ENCODE measurements at places on chromosomes 3 and 15.
A peak's percentile ranks its signal among the peaks of the same experiment; 100 is the strongest.

DNA sequence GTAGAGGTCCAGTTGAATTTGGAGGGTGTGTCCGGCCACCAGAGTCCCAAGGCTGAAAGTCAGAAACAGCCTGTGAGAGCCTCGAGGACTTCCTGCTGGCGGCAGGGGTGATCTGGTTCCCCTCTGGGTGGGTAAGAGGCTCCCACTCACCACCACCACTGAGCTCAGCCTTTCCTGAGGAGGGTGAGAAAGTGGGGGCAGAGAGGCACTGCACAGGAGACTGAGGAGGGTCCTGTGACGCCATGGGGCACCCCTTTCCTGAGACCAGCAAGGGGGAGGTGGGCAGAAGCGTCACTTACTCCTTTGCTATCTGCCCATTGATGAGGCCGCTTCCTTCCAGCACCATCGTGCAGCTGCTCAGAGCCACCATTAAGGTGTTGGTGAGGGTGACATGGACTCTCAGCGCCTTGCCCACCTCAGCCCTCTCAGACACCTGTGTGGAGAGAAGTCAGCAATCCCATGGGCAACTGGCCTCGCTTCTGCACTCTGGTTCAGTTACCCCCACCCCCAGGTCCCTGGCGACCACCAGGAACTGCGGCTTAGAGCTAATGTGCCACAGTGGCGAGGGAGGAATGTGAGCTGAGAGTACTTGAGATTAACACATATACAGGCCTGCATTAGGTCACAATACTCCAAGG, 10.0 kb upstream of the TGM5 start:
- no peak for DNase-seq

DNA sequence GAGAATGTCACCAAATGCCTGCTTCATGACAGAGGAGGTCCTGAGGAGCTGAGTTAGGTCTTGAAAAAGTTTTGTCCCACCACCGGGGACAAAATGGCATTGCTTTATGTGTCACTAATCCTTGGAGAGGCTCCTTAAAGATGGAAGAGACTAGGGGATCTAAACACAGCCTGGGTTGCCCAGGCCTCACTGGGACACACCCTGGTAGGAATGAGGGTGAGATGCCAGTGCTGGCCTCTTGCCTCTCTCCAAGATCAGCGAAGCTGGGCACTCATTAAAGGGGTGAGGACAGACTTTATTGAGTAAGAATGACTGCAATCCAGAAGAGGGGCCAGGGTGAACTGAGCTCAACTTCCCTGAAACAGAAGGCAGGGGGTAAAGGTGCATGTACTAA, 58.5 kb upstream of the KLF13 start:
- no peak for DNase-seq

GRCh38 chr3:86865506-86865905, 125.4 kb downstream of the VGLL3 start:
- peak; percentile 9 for DNase-seq

GRCh38 chr3:71778353-71778752, 6.6 kb downstream of the PROK2 start:
- DNase-seq, result no peak

DNA sequence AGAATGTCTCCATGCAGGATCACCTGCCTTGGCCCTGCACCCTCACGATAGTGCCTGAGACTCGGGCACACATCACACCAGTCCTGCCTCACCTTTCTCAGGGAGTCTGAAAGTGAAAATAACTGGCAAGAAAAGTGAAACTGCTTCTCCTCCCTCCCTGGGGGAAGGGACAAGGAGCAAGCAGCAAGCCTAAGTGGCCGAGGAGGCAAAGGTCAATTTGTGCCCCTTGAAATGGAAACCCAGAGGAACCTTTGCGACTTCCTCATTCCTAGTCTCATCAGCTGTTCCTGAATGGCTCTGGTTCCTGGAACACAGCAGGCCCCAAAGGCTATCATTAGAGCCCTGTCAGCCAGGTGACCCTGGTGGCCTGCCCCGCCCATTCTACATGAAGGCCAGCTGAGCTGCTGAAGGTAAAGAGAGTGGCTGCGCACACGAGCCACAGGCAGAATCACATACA, 28.0 kb upstream of the SLCO2A1 start:
- DNase-seq, result no peak

GRCh38 chr3:102265720-102266119, 169.1 kb upstream of the ZPLD1 start:
- no peak for DNase-seq

DNA sequence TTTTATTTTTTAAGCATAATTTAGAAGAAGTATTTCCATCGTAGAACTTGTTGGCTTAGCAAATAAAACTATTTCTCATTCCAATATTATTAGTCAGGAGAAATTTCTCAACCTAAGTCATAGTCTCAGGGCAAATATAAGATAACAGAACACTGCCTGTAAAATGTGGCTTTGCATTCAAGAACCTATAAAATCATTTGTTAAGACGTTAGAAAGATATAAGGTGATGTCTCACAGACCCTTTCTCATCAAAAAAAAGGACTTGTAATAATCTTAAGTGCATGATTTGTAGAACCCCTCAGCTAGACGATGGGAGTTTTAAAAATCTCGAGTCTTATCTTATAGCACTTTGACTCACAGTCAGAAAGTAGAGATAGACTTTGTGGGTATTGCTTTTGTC, 314.7 kb upstream of the CFAP20DC start:
- peak; percentile 7 for DNase-seq

DNA sequence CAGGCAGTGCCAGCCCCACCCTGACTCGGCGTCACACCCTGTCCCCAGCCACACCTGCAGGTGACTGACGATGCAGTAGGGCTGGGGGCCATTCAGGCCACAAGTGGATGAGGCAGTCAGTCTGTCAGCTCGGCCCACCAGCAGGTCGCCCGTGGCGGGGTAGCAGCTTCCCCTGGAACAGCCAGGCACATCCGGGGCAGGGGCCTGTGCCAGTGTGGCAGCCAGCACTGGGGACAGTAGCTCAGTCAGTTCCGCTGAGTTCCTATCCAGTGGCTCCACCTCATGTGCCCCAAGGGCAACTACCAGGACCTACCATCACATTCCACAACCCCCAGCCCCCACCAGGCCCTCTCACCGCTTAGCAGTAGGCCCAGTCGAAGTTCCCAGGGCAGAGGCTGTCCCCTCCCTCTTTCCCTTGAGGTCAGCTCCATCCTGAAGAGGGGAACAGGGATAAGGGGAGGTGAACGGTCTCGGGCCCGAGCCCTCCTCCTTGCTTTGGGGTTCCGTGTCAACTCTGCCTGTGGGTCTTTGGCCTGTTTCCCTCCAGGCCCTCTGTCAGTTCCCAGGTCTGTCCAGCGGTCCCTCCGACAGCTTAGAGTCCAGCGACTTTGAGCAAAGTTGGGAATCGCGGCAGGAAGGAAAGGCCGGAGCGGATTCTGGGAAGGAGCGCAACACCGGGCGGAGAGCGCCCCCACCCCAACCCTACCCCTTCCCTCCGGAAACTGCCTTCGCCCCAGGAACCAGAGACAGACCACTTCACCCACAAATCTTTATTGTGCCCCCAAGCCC, at the start of gene LAMB2:
TSS of gene LAMB2 (minus strand) at position 614 of the 789 bp plus-strand sequence. CDS start at position 431, 183 bp downstream.
- DNase-seq, result peak; percentile 31

DNA sequence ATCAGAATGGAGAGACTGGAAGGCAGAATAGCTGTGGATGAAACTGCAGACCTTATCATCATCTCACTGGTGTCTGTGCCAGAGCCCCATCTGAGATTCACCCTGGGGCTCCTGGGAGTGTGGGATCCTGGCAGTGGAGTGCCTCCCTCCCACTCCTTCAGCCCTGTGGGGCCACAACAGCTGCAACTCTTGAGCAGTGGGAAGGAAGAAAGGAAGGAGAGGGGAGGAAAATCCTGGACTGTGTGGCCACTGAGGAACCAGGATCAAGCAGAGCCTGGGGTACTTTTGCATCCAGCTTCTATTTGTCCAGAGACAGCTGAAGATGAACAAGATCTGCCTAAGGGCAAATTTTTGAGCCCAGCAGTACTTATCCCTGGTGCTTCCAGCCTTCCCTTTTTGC, 13.1 kb upstream of the ALDH1A2 start:
- no peak for DNase-seq

GRCh38 chr3:68136411-68136810, 482.0 kb upstream of the SUCLG2 start:
- no peak for DNase-seq

GRCh38 chr3:67302489-67302888, 304.4 kb downstream of the KBTBD8 start:
- DNase-seq, result no peak

DNA sequence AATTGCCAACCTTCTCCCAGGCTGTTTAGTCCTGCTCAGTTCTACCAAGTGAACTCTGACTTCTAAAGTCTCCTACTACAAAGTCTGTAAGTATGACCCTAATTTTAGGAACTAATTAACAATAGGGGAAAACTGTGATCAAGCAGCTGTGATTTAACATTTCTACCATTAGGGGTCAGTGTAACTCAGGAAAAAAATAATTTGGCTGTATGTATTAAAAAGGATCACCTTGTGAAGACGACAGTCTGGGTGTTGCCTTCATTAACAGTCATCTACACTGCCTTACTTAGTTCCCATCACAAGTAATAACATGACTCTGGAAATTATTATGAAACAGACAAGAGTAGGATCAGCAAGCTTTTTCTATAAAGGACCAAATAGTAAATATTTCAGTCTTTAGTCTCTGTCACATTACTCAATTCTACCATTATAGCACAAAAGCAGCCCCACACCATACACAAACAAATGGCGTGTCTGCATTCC, 4.2 kb upstream of the NPHP3 start:
- no peak for DNase-seq

DNA sequence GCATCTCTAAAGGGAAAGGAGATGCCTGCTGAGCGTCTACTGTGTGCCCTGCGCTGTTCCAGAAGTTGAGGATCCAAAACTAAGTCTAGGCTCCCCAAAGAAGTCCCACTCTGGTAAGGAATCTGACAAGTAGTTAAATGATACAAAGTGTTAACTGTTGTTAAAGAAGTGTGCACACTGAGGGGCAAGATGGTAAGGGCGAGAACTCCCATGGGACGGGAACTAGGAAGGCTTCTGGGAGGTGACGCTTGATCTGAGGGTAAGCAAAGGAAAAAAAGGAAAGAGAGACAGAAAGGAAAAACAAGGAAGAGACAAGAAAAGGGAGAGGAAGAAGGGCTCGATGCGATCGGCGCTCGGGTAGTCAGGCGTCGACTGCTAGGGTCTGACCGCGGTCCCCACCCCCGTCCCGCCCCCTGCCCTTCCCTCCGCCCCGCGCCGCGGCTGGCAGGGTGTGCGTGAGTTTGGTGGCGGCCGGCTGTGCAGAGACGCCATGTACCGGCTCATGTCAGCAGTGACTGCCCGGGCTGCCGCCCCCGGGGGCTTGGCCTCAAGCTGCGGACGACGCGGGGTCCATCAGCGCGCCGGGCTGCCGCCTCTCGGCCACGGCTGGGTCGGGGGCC, at the start of gene LACTB:
TSS of gene LACTB (plus strand) at position 480 of the 620 bp plus-strand sequence. CDS start at position 491, 11 bp downstream.
- DNase-seq, result no peak

GRCh38 chr3:65200310-65200970, 512.6 kb upstream of the ADAMTS9 start:
- no peak for DNase-seq

DNA sequence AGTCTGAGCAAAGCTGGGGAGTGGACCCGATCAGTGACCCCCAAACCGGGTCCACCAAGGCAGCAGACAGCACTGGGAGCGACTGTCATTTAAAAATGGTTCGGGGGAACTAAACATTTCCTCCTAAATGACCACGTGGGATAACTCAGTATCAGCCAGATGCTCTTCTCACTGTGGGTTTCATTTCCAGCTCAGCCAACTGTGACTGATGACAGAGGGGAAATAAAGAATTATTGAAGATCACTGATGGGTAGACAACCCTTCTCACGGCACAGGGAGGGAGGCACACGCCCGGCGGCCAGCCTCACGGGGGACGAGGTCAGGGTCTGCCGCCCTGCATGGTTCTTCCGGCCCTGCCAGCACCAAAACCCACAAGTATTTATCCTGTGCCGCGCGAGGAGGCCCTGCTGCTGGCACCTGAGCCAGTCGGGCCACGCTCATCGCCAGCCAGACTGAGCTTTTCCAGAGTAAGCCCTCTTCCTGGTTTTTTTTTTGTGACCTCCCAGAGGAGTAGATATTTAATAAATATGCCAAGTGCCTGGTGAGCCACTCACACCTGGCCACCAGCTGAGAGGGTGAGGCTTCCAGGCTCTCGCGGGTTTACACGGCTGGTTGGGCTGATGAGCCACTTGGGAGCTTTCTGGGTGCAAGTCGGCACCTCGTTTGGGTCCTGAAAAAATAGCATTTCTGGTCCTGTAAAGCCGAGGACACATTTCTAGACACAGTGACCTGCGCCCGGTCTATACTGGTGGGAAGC, 6.2 kb downstream of the MELTF start:
- no peak for DNase-seq

DNA sequence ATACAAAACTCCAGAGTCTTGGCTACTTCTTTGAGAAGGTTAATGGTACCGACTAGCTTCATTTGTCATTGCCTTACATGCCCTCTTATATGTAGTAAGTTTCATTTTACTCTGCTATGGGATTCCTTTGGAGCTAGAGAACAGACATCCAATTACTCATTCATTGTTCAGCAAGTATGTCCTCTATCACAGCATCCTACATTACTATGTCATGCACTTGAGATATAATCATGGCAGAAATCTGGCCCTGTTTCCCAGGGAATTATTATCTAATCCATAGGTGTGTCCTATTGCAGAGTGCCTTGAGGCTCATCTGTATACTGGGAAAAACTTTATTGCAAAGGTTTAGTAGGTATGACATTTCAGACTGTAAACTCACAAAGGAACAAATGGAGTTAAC, 333.1 kb upstream of the NECTIN3 start:
- no peak for DNase-seq

DNA sequence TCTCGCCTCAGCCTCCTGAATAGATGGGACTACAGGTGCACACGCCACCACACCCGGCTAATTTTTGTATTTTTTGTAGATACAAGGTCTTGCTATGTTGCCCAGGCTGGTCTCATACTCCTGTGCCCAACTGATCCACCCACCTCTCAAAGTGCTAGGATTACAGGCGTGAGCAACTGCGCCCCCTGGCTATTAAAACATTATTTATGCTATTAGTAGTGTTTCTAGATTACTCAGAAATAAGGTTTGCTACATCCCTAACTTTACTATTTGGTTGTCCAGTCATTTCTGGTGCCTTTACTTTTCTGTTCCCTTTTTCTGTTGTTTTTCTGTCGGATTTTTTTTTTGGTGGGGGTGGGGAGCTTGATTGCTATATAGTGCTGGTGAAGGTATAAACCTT, 393.6 kb upstream of the TPM1 start:
- no peak for DNase-seq

DNA sequence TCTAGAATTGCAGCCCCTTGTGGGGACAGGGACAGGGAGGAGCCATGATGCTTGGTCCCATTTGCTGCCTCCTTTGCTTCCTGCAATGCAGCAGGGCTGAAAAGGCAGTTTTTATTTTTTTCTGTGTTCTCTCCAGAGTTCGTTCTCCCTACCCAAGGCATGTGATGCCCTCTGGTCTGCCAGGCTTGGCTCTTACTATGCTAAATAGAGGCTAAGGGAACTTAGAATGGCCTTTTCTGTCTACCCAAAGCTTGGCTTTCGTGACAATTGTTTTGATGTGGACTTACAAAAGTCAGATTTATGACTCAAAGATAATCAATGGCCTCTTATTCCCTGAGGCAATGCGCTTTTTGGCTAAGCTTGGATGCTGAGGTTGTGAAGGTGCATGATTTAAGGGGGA, 293.3 kb upstream of the TBL1XR1 start:
- DNase-seq, result no peak
